ENCODE measurements at places on chromosomes 3 and 15. TPM values are rescaled to one million over a fixed set of nuclear protein-coding genes. Genes with fewer than 3 reads are reported as not detected.

The CCDC54 gene
- total RNA-seq, result not detected

The GATA2 gene
- 15.6 TPM for total RNA-seq

- DNase-seq, result no peak
Measured at GRCh38 chr3:61463191-61463590, 98.2 kb upstream of the PTPRG start.

DNA sequence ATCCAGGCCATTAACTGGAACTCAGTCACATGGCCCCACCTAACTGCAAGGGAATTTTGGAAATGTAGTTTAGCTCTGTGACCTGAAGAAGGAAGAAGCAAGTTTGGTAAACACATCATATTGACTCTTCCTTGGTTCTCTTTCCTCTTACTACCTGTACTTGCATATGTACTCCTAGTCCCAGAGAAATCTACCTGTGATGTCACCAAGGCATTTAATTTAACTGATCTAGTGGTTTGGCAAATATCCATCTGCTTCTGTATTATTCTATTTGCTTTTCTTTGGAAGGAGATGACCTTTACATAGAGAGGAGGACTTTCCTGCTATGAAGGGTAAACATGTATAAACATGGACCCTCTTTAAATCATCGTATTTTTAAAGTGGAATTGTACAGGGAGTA, 150.8 kb downstream of the TMEM108 start:
- DNase-seq, result no peak

DNA sequence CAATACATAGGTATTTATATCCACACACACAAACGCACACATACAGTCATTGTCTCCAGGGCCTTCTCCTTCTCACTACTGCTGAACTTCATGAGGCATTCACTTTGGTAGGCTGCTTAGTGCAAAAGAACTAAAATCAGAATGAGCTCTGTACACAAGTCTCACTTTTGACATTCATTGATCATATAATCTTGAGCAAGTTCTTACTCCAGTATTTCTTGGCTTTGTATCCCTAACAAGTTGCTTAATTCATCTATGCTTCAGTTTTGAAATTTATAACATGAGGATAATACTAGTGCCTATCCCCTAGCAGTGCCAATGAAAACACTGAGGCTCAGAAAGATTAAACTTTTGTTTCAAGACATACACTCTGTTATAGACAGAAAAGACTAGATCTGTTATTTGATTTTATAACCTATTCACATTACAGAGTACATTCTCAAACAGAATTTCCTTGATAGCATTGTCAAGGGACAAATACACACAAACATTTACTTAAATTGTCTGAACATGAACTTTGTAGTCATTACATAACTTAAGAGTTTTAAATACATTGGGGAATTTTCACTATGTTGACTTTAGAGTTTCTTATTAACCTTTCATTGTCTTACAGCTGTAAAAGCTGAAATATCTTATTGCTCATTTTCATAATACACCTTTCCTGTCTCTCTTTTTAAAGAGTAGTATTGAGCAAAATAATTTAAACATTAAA, 55.0 kb upstream of the SI start:
- no peak for DNase-seq
